ENCODE measurements at places on chromosomes 12 and 14.

DNA sequence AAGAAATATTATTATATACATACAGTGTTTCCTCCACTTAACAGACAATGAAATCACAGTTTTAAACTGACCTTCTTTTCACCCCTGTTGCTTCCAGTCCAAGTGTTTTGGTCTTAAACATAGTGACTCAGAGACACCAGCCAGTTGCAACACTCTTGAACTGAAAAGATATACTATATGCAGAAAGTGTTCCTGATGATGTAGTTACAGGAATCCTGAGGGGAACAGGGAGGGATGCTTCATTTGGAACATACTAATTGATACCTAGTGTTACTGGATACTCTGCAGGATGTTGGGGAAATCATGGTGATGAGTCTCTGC is 420.8 kb downstream of the CCDC91 start:
- no peak for DNase-seq

DNA sequence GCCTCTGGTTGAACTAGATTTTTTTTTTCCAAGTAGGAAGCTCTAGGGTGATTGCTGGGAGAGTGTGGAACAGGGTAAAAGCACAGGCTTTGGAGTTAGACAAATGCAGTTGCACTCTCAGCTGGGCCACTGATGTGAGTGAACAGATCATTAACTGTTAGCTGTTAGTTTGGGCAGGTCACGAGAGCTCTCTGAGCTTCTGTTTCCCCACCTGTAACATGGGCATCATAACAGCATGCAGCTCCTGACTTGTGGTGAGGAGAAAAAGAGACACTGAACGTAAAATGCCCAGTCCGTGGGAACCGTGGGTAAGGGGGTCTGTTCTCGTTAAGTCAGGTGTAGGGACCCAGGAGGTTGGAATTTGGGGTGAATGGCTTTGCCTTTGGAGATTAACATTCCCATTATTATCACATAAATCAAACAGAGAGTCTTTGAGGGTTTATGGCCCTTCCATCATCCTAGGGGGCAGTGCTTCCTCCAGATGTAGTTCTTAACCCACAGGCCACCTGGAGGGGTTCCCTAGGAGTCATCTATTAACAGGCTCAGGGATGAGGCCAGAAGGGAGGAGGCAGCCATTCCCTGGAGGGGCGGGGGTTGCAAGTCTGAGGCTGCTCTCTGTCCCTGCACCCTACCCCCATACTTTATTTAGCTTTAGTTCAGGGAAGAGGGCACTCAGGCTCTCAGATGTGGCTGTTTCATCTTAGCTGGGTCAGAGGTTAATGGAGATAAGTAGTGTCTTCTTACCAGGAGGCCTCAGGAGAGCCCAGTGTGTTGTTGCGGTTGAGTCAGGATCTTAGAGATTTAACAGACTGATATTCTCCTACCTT is 135.2 kb downstream of the DACT1 start:
- no peak for DNase-seq

DNA sequence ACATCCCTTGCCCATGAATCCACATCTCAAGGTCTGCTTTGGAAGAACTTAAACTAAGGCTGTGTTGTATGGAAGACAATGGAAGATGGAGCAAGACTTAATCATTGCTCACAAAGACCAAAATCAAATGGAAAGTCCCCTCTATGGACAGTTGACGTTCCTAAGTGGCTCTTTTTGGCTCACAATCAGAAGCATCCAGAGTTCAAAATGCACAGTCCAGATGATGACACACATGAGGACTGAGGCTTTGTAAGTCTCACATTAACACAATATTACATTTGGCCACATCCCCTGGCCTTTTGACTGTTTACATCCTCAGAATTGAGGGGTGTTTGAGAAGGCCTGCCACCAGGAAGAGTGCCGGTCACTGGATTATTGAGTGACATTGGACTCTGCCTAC is 122.3 kb upstream of the CPM start:
- DNase-seq = no peak

DNA sequence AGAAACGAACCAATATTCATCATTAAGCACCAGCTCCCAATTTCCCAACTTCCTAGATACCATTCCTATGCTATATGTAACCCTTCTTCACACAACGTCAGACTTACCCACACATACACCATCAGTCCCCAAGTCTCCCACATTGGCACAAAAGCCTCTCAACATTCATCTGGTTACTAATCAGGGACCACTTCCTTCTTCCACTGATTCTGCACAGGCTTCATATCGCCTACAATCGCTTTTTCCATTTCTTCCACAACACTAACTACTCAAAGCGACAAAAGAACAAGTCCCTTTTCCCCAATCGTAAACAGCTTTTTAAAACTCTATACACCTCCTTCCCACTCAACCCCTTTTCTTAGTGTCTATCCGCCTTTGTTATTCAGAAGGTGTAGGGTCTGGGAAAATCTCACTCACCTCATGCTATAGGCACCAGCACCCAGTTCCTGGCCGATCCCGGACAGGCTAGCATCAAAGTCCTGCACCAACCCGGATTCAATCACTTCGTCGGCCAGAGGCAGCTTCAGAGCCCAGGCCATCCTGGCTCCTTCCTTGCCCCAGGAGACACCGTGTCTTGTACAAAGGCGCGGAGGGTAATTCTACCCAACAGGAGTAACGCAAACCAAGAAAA is 936 bp downstream of the TFCP2 start:
- no peak for DNase-seq

All from left cardiac atrium (tissue), 4 donors.